LoVo (cell line): ENCODE measurements at places on chromosomes 4 and X.

DNA sequence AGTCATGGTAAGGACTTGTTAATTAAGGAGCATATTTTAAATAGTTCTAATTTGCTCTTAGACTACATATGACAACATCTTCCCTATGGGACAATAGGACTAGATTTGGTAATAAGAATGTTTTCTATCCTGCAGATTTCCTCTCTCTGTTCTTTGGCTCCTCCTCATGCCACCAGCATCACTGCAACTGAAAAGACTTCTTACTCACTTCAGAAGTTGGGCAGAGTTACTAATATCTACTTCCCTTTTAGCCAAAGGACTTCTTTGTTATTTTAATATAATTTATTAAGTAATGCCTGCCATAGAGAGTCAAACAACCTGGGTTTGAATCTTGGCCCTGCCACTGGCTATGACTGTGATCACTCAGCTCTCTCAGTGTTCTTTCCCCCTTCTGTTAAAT lies 16.4 kb downstream of the MMAA start:
- DNase-seq = no peak

DNA sequence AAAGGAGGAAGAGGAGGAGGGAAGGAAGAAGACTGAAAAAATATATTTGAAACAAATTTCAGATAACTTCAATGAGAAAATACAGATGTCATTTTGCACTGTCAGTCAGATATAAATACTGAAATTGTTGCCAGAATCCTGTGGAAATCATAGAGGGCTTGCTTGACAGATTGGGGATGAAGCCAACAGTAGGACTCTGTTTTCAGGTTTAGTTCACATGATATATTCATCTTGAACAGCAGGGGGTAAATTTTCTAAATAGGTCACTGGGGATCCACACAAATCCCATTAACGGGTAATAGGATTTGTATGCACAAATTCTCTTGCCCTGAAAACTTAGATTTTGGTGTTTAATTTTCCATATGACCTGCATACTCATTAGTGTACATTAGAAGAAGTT lies 103.3 kb upstream of the PCDH18 start:
- DNase-seq = no peak

GRCh38 chr4:165699055-165699454 lies 174.0 kb upstream of the TLL1 start:
- no peak for DNase-seq

GRCh38 chr4:1690698-1691097 lies 6.6 kb upstream of the FAM53A start:
- no peak for DNase-seq

GRCh38 chr4:95124906-95125504 lies 367.2 kb downstream of the BMPR1B start:
- peak; percentile 54 for DNase-seq

DNA sequence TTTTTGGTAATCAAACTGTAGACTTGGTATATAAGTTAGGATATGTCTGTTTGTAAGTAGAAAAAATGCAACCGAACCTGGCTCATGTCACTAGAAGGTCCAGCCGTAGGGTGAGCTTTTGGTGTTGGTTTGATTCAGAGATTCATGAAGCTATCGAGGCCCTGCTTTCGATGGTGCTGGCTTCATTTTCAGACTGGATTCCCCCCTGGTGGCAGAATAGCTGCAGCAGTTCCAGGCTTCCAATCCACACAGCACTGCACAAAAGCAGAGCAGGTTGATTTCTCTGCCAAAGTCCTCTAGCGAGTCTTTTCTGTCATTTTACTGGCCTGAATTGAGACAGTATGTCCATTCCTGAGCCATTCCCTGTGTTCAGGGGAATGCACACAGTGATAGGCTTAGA lies 33.1 kb downstream of the PDK3 start:
- no peak for DNase-seq
